ENCODE measurements at places on chromosomes 1 and 21.

DNA sequence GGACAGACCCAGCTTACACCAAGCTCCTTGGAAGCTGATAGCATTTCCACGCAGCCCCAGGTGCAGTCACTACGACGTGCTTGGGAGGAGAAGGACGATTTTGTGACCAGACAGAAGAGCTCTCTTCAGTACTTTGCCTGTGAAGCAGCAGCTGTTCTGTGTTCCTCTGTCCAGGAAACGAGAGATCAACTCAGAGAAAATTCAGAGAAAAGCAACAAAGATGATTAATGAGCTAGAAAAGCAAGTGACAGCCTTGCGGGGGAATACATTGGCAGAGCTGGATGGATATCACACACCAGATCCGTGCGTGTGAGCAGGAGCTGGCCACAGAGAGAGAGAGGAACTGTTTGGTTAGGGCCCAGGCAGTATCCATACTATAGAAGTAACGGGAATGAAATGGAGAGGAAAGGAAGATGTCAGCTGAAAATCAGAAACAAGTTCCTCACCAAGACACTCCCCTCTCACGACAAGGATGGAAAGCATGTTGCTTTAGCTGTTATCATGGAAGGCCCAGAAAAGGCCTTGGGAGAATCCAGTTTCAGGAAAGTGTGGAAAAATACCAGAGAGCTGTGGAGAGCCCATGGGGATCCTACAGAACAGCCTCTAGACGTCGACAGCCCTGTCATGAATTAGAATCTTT, 106.2 kb downstream of the TOMM20 start:
- no peak for DNase-seq

DNA sequence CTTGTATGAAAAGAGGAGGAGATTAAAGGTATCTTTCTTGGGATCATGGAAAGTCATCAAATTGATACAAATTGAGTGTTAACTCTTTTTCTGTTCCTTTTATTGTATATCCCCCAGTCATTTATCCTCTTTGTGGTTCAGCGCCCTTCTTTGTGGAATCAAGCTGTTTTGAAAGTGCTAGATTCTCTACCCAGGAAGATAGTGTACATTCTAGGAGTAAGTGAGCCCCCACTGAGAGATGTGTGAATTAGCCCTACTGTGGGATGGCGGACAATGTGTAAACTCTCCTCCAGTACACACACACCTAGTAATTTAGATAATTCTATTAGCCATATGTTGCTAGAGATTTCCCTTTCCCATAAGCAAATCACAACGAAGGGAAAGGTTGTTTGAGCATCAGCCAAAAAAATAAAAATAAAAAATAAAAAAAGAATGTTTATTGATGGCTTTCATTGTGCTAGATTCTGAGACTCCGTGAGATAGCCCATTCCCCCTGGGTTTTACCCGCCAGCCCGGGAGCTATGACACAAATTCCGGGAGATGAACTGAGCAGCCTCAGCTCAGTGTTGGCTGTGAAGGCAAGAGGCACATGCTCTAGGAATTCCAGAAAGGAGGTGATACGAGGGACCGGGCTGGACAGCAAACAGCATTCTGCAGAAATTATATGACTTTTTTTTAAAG, 378.4 kb upstream of the RUNX1 start:
- DNase-seq: no peak

- no peak for DNase-seq
Observed at GRCh38 chr1:19460535-19461219, 24.7 kb downstream of the CAPZB start.

GRCh38 chr21:41317458-41317857, 857 bp downstream of the FAM3B start:
- no peak for DNase-seq

All from activated CD8-positive, alpha-beta memory T cell treated with anti-CD3 and anti-CD28 coated beads for 1 hour (primary cell).